AG04450 (cell line): ENCODE measurements at places on chromosomes 5 and 9.
A peak's percentile ranks its signal among the peaks of the same experiment; 100 is the strongest.

- DNase-seq: no peak
Measured at GRCh38 chr5:95543017-95543705, 11.6 kb downstream of the SKIC3 start.

DNA sequence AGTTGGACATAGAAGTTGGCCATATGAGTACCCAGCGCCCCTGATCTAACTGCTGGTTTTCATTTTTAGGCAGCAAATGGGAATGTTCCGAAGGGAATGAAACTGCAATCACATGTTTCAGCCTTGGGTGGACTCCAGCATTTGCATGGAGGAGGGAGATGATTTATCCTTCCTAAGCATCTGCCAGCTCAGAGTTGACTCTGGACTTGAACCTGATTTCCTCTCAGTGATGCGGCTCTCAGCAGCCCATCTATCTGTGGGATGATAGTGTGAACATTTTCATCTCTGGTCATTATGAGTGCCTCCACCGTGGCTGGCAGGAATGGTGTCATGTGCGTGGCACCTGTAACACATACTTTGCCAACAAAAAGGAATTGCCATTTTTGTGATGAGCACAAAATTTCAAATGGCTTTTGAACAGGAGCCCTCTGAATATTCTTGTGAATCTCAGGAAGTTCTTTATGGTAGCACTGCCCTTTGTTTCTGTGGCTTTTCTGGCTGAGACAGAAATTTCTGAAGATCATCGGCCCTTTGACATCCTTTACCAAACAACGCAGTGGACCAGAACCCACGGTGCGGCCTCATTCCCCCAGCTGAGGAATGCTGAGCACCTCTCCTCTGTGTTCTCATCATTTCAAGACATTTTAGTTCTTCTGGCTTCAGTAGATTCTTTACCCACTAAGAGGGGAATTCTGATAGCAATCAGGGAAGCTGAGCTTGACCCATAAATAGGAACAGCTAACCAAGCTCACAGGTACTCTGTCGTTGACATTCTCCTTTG lies 28.5 kb downstream of the FUBP3 start:
- DNase-seq: no peak

DNA sequence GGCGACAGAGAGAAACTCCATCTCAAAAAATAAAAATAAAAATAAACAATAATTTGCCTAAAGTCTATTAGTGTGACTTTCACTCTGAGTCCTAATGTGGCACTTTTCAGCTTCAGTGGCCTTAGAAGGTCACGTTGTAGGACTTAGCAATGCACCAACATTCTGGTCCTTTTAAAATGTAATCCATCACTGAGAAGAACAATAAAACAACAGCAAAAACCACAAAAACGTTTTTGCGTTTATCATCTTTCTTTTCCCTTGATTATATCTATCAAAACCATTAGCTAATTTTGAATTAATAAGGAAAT lies 190.1 kb upstream of the ZNF608 start:
- no peak for DNase-seq

DNA sequence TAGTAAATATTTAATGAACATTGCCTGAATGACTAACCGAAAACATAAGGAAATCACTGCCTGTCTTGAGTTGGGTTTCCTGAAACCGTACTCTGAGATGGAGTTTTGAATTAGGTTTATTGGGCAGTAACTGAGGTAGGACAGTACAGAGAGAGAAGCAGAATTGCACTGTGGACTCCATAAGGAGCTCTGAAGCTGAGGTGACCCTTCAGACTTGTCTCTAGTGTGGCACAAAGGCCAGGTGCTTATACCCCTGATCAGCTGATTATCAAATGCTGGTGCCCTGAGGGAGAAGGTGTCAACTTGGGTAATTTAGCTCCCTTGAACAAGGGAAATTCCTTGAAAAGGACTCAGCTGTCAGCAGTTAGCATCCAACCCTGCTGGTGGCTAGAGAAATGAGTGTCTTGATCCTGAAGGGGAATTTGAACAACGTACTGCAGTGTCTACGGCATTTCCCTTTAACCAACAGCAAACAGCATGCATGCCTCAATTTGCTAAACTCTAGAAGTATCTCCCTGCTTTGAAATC lies 135.0 kb upstream of the SMARCA2 start:
- no peak for DNase-seq

DNA sequence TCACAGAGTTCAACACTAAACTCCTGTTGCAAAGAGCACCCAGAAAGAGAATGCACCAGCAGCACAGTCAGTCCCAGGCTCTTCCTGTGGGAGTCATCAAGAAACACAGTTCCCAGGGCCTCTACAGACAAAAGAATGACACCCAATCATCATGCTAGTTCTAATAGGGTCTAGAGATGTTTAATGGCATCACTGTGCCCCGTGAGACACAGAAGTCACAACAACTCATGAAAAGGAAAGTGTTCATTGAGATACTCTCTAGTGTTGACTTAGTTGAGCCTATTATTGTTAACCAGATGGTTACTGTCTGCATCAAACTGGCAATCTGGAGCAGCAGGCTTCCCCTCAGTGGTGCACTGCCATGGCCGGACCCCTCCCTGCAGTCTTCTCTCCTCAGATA lies 1.6 kb downstream of the KLHL3 start:
- DNase-seq: no peak

GRCh38 chr9:4984171-4984620 lies 876 bp upstream of the JAK2 start:
- no peak for DNase-seq

DNA sequence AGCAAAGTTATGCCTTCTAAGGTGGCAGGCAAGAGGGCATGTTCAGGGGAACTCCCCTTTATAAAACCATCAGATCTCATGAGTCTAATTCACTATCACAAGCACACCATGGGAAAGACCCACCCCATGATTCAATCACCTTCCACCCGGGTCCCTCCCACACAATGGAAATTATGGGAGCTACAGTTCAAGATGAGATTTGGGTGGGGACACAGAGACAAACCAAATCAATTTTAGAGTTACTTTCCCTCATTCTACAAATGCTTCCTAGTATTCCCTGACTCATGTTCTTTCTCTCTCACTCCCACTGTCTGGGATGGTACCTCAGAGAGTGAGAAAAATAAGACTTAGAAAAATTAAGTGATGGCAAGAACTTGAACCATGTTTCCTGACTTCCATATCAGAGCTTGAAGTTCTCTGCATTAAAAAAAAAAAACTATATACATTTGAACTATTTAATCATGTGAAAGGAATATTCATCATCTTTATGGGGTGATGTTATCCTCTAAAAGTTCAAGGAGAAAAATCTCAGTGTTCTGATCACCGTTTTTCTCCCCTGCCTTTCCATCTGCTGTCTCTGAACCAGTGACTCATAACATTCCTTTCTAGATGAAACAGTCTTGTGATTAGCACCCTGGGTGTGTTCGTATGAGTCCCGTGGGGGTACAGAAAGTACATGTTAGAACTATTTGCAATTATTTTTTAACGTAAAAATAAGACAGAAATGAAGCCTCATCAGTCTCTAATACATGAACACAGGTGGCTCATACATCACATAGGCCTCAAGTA lies 282.9 kb downstream of the SLF1 start:
- no peak for DNase-seq

- DNase-seq: no peak
Measured at GRCh38 chr5:140040358-140040757, 2.7 kb downstream of the NRG2 start.

- DNase-seq: no peak
Measured at GRCh38 chr5:2381070-2381469, 370.4 kb downstream of the IRX2 start.

DNA sequence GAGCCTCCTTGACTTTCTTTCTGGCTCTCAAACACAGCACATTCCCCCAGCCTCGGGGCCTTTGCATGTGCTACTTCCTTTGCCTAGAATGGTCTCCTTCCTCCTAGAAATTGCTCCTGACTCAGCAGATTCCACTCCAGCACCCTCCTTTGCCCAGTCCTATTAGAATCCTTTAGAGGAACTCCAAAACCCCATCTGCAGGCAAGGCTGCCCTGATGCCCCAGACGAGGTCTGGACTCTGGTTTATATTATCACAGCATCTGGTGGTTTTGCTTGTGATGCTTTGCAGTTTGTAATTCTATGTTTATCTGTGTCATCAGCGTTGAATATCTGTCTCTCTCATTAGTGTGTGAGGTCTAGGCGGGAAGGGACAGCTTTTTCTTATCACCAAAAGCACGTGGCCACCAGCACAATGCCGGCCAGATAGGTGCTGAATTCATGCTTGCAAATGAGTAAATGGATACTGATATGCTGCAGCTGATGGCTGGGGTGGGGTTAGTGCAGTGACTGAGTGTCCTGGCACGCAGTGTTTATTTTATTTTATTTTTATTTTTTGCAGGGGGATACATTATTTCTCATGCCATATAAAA lies 30.0 kb upstream of the ANKH start:
- peak; percentile 81 for DNase-seq

GRCh38 chr5:123460296-123460729 lies 37.1 kb upstream of the CEP120 start:
- DNase-seq: no peak

DNA sequence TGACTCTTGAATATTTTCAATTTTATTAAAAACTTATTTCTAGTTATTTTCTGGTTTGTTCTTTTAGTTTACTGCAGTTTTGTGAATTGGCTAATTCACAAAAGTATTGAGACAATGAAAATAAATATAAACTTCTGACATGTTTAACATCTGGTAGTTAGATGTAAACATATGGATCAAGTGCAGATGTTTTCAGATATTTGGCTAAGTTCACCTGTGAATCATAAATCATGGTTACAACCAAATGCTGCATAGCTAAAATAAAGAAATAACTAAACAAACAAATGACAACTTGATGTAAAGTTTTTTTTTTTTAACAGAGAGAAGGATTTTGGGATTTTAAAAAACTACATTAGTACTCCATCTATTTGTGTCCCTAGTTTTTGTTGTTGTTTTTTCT lies 484.6 kb downstream of the SLCO4C1 start:
- DNase-seq: no peak

DNA sequence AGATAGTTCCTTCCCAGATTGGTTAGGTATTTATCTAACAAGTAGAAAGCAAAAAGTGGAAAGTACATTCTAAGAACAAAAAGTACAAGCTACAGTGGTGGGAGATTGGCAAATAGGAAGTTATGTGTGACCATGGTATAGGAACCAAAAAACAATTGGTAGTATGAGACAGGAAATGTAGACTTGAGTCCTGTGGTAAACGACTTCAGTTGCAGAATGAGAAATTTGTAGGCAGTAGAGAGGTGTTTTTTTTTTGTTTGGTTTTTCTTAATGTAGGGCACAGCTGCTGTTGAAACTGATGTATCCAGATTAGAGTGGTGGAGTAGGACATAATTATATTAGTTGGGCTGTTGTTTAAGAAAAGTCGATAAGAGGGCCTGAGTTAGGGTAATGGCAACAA lies 72.0 kb downstream of the CCNH start:
- DNase-seq: no peak

GRCh38 chr9:10614196-10614800 lies 1.5 kb upstream of the PTPRD start:
- no peak for DNase-seq

DNA sequence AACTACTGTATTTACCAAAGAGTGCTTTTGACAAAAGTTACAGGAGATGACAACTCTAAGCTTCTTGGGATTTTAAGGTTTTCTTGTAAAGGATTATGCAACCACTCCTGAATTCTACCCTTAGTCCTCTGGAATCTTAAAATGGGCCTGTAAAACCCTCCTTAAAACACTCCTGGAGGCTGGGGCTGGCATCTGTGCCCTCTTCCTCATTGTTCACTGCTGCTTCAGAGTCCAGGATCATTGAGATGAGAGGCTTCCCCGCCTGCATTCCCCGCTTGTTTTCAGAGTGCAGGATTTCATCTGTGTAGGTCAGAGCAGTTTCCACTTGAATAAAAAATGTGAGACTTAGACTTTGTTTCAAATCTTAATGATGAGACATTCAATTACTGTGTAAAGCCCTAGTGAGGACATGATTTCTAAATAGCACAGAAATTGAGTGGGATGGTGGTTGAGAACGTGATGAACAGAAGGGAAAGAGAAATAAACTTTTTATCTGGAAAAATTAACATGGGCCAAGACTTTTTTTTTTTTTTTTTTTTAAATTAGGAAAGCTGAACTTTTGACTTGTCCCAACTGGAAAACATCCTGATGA lies 40.4 kb downstream of the PCSK5 start:
- DNase-seq: no peak

GRCh38 chr5:170722316-170722715 lies 61.2 kb upstream of the GABRP start:
- DNase-seq: no peak

DNA sequence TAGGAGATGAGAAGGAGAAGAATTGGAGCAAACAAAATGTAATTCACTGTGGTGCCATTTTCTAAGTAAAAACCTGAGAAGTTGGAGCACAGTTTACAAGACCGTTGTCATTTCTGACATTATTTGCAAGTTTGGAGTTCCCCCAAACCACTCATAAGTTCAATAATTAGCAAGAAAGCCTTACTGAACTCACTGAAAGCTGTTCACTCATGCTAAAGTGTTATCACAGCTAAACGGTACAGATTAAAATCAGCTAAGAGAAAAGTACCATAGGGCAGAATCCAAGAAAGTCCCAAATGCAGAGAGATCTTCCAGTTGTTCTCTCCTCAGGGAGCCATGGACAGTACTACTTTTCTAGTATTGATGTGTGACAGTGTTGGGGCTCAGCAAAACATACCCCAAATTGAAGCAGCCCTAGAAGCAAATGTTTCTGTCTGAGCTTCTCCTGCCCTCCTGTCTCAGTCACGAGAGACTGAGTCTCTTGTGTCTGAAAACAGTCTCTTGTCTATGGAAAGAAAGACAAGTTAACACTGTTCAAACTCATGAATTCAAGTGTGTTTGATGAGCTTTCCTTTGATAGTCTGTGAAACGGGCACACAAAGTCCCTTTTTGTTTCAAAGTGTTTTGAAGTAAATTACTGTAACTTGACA lies 221.2 kb downstream of the GABRG2 start:
- no peak for DNase-seq

GRCh38 chr9:98790842-98791607 lies 5.3 kb downstream of the ANKS6 start:
- peak; percentile 80 for DNase-seq

DNA sequence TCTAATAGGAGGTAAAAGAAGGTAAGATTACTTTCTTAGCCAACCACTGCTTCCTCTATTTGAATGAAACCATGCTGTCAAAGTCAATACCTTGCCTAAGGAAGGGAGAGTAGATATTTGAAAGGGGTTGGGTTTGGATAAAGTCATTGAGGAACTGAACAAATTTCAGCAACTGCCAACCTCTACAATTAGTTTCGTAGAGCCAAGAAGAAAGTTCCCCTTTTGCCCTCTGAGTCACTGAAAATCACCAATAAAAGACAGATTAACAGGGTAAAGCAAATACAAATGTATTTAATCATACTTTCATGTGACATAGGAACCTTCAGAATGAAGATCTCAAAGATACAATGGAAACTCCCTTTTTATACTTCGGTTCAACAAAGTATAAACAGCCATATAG lies 615.7 kb downstream of the GABRG2 start:
- no peak for DNase-seq

GRCh38 chr9:89274838-89275237 lies 36.2 kb upstream of the CKS2 start:
- peak; percentile 89 for DNase-seq

DNA sequence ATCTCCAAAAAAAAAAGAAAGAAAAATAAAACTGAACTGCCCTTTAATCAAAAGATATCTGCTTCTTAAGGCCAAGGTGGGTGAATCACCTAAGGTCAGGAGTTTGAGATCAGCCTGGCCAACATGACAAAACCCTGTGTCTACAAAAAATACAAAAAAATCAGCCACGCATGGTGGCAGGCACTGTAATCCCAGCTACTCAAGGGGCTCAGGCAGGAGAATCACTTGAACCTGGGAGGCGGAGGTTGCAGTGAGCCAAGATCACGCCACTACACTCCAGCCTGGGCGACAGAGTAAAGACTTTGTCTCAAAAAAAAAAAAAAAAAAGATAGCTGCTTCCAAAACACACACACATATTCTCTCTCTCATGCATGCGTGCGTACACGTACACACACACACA lies 17.8 kb downstream of the SCAI start:
- DNase-seq: no peak
